ENCODE measurements at places on chromosomes 16 and 17. TPM values are rescaled to one million over a fixed set of nuclear protein-coding genes. Genes with fewer than 3 reads are reported as not detected.

DNA sequence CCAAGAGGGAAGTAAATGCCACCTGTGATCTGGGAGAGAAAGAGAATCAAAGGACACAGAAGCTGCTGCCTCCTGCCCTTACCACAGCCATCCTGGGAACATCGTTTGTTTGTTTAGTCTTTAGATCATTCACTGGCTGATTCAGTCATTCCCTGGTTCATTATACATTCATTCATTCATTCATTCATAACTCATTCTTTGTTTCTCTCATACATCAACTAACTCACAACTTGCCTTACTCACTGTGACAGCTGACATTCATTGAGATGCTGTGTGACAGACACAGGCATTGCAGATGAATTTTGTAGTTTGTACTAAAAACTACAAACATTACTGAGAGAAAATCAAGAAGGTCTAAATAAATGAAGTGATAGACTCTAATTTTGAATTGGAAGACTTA is 291.0 kb upstream of the TNRC6C start:
- DNase-seq = no peak

GRCh38 chr17:77892469-77893143 is 65.9 kb upstream of the TNRC6C start:
- DNase-seq = no peak

GRCh38 chr17:54021418-54021817 is 198.7 kb downstream of the KIF2B start:
- no peak for DNase-seq

DNA sequence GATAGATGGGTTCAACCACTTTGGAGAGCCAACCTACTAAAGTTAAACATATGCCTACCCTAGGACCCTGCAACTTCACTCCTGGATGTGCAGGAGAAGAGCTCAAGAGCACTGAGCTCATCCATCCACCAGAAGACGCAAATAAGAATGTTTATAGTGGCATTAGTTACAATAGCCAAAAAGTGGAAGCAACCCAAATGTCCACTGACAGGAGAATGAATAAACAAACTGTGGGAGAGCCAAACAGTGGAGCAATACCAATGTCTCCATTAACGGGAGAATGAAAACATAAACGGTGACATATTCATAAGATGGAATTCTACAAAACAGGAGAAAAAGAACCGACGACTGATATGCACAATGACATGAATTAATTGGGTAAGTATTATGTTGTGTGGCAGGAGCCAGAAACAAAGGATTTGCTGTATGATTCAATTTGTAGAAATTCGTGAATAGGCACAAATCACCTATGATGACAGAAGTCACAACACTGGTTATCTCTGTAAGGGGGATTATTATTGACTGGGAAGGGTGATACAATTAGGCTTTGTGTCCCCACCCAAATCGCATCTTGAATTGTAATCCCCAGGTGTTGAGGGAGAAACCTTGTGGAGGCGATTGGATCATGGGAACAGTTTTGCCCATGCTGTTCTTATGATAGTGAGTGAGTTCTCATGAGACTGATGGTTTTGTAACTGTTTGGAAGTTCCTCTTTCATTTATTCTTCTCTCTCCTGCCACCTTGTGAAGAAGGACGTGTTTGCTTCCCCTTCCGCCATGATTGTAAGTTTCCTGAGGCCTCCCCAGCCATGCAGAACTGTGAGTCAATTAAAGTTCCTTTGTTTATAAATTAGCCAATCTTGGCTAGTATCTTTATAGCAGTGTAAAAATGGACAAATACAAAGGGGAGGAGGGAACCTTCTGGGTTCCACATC is 57.9 kb upstream of the PLCG2 start:
- DNase-seq = no peak

Gene TMEM235
- not detected for total RNA-seq

All from activated B cell treated with CpG ODN at 0.5 μM for 24 hours (primary cell).